CD4-positive, alpha-beta memory T cell (primary cell): ENCODE measurements at places on chromosomes 16 and 17. TPM values are rescaled to one million over a fixed set of nuclear protein-coding genes. Genes with fewer than 3 reads are reported as not detected.

DNA sequence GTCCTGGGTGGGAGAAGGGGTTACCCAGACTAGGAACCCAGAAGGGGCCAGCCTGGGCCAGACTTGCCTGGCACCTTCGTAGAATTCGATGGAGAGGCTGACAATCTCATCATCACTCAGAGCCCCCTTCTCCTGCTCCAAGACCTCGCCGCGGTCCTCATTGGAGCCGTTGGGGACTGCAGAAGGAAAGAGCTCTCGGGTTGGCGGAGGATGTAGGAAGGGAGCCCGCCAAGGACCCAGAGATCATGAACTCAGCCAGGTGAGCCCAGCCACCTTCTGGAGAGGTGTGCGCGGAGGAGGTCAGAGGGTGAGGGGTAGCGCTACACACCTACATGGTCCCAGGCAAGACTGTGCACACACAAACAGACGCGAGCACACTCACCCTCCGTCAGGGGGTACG lies 8.5 kb downstream of the CISD3 start:
- DNase-seq, result no peak
- no peaks in the 10 kb centered on the region for H3K27me3 ChIP-seq
- no peak overlapping the region for H3K4me3 ChIP-seq
- H3K36me3 ChIP-seq, result no peaks in the 10 kb centered on the region
- H3K4me1 ChIP-seq, result peaks cover 9% of the 10 kb centered on the region

GRCh38 chr17:37770631-37771518 lies 26.0 kb upstream of the HNF1B start:
- no peak overlapping the region for H3K4me3 ChIP-seq
- H3K36me3 ChIP-seq, result no peaks in the 10 kb centered on the region
- no peak overlapping the region for H3K27ac ChIP-seq

DNA sequence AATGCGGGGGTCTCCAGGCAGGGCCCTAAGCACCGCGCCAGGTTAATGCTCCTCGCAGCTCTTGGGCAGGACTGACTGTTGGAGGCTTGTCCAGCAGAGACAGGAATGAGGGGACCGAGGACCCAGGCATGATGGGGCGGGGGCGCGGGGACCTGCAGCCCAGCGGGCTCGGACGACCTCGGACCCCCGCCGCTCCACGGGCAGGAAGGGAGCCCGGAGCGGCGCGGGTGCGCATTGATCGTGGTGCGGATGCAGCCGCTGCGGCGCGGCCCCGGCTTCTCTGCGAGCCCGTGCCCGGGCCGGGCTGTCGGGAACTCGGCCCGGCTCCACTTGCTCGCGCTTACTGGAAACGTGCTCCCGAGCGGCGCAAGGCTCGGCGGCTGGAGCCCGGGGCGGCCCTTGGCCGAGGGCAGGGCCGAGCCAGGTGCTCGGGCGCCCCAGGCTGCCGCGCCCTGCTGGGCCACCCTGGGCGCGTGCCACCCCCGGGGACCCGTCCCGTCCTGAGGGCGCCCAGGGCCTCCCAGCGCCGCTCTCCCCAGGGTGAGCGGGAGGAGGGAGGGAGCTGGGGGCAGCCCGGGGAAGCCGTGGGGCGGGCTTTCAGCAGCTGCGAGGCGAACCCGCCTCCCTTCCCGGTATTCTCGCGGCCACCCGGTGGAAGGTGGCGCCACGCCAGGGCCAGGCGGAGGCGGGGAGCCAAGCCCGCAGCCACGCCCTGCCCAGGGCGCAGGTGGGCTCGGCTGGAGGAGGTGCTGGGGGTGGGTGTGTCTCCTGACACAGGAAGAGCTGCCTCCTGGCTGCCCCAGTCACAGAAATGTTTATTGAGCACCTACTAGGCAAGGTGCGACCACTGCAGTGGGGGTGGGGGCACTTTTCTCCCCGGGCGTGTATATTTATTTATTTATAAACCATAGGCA lies 45.9 kb downstream of the SOCS3 start:
- peak overlapping the region; percentile 18 for H3K27ac ChIP-seq
- peak; percentile 70 for DNase-seq
- H3K4me1 ChIP-seq, result peaks cover 44% of the 10 kb centered on the region
- no peaks in the 10 kb centered on the region for H3K36me3 ChIP-seq
- peak overlapping the region; percentile 50 for H3K4me3 ChIP-seq
- no peaks in the 10 kb centered on the region for H3K27me3 ChIP-seq

DNA sequence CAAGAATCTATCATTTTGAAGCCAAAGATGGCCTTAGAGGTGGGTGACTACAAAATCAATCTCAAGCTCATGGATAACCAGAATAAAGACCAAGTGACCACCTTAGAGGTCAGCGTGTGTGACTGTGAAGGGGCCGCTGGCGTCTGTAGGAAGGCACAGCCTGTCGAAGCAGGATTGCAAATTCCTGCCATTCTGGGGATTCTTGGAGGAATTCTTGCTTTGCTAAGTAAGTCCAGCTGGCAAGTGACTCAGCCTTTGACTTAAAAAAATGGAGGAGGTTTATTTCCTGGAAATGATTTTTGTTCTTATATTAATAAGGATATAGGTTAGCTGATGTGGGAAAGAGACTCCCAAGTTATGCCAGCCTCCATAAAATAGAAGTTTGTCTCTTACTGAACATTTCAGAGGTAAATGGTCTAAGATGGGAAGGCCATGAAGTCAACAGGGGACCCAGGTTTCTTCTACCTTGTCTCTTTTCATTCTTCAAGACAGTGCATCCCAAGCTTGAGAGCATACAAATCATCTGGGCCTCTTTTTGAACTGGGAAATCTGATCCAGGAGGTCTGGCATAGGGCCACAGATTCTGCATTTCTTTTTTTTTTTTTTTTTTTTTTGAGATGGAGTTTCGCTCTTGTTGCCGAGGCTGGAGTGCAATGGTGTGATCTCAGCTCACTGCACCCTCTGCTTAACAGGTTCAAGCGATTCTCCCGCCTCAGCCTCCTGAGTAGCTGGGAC lies 19.8 kb upstream of the TANGO6 start:
- no peaks in the 10 kb centered on the region for H3K36me3 ChIP-seq
- no peak overlapping the region for H3K4me3 ChIP-seq
- H3K27me3 ChIP-seq, result no peaks in the 10 kb centered on the region
- H3K4me1 ChIP-seq, result no peaks in the 10 kb centered on the region

The CCL14 gene
- total RNA-seq, result not detected

The CCL17 gene
- not detected for total RNA-seq

The SEPTIN1 gene
- 206 TPM for total RNA-seq

The CARD14 gene
- total RNA-seq, result not detected

The SPAG5 gene
- 10.2 TPM for total RNA-seq
